ENCODE measurements at places on chromosomes 2 and 18.

GRCh38 chr2:7102826-7103225, 185.6 kb downstream of the RNF144A start:
- DNase-seq, result no peak

GRCh38 chr2:117763804-117764203, 50.7 kb upstream of the DDX18 start:
- DNase-seq, result no peak

- DNase-seq, result no peak
Measured at GRCh38 chr2:155256803-155257202, 558.3 kb downstream of the KCNJ3 start.

- no peak for DNase-seq
Measured at GRCh38 chr2:238635647-238636051, 208.9 kb downstream of the ASB1 start.

- no peak for DNase-seq
Measured at GRCh38 chr2:72887740-72888437, 681 bp downstream of the SPR start.

GRCh38 chr2:90069290-90069894, 1377.9 kb downstream of the RPIA start:
- no peak for DNase-seq

DNA sequence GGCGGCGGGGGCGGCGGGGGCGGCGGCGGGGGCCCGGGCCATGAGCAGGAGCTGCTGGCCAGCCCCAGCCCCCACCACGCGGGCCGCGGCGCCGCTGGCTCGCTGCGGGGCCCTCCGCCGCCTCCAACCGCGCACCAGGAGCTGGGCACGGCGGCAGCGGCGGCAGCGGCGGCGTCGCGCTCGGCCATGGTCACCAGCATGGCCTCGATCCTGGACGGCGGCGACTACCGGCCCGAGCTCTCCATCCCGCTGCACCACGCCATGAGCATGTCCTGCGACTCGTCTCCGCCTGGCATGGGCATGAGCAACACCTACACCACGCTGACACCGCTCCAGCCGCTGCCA, 644 bp downstream of the ONECUT2 start:
- DNase-seq, result no peak

DNA sequence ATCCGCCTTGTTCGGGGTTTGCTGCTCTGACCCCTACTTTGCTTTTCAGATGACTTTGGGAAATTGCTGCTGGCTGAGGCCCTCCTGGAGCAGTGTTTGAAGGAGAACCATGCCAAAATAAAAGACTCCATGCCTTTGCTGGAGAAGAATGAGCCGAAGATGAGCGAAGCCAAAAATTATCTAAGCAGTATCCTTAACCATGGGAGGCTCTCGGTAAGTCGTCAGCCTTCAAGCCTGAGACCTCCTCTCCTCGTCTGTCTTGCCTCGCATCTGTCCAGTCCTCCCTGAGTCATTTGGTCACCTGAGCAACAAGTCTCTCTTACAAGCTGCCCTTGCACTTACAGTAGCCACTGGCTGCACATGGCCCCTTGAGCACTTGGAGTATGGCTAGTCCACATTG, 34.7 kb upstream of the MCFD2 start:
- no peak for DNase-seq

DNA sequence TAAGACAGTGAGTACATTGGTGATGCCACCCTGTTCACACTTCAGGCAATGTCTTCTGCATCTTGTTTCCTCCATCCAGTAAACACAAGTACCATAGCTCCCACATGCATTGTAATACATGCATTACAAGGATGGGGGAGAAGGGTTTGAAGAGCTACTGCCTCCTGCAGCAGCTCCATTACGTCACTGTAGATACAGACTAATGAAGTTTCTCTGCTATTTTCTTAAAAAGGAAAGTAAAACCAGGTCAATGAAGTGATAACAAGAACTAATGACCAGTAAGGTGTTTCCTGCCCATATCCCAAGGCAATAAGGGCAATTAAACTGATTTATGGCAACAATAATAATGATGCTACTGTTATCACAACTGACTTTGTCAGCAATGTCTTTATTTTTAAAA, 18.2 kb upstream of the BBS5 start:
- DNase-seq, result no peak

- DNase-seq, result no peak
Measured at GRCh38 chr2:54866179-54866578, 142.7 kb downstream of the EML6 start.

- DNase-seq, result no peak
Measured at GRCh38 chr18:9066817-9067306, 35.6 kb upstream of the NDUFV2 start.

- no peak for DNase-seq
Measured at GRCh38 chr2:192940767-192941166, 746.0 kb upstream of the TMEFF2 start.

GRCh38 chr2:25453199-25453905, 111.6 kb upstream of the DNMT3A start:
- no peak for DNase-seq

DNA sequence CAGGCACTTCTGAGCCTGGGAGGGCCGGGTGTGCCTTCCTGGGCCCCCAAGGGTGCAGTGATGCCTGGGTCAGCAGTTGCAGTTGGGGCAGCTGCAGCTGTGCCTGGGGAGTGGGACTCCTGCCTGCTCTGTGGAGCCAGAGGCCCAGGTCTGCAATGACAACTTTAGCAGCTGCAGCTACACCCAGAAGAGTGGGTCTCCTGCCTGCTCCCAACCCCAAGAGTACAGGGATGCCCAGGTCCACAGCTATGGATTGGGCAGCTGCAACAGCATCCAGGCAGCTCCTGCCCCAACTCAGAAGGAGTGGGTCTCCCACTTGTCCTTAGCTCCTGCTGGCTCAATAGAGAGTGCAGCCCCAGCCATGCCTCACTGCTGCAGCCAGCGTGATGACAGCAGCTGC, 73.0 kb upstream of the ST3GAL5 start:
- DNase-seq, result no peak
